ENCODE measurements at places on chromosomes 4 and X. TPM values are rescaled to one million over a fixed set of nuclear protein-coding genes. Genes with fewer than 3 reads are reported as not detected.

GRCh38 chr4:103008875-103009729, 10.4 kb downstream of the SLC9B1 start:
- DNase-seq, result peak; percentile 81

DNA sequence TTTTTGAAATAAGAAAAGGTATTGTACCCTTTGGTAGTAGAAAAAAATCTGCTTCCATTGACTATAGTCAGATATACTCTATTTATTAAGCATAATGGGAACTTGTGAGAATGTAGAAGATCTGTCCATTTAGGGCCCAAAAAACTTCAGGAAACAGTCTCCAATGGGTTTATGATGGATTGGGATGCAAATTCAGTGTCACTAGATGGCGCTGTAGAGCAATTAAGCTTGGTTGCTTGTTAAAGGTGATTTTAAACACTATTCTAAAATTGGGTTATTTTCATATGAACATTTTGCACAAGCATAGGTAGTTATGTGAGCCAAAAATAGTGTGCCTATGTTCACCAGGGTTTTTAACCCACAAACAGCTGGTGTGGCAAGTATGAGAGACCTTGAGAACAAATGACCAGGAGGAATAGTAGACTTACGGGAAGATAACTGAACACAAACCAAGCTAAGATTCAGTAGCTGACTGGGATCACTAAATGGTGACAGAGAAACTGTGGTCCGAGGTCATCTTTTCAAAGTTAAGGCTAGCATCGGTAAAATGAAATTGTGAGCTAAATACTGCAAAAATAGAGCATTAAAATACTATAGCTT, 80.3 kb upstream of the LSM6 start:
- peak; percentile 11 for DNase-seq

The RADX gene
- total RNA-seq, result 1.2 TPM

GRCh38 chrX:131977619-131978018, 45.5 kb upstream of the STK26 start:
- DNase-seq, result no peak

GRCh38 chr4:13562876-13563275, 18.6 kb upstream of the NKX3-2 start:
- DNase-seq, result no peak

The MAPK10 gene
- total RNA-seq, result 3.7 TPM

DNA sequence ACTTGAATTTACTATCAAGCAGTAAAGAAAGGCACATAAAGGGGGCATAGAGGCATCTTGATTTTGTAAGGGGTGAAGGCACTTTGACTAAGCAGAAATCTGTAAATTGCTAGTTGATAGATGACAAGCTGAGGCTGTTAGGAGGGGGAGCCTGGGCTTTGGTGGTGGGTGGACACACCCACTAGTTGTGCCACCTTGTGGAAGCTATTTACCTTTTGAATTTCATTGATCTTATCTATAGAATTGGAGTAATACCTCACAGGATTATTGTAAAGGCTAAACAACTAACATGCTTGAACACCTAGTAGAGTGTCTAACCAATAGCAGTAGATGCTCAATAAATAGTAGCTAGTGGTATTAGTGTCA, 142.8 kb upstream of the KCNIP4 start:
- DNase-seq, result no peak

DNA sequence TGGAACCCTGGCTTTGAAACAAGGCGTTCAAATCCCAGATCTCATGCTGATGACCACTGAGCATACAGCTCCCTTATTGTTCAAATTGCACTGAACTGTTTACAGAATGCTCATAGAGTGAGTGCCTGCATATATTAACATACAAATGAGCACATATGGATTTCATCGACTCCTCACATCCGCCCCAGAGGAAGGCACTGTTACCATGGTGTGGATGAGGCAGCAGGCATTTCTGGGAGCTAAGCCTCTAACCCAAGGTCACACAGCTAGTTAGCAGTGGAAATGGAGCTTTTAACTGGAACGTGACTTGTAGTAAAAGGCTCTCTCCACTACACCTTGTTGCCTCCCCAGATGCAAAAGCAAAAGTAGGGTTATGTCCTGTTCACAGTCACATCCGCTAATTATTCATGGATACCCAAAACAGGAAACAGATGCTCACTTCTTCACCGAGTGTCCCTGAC, 289.7 kb downstream of the STK32B start:
- DNase-seq, result no peak

The PAGE4 gene
- 0.80 TPM for total RNA-seq

The CFAP99 gene
- 0.19 TPM for total RNA-seq

The BRS3 gene
- 0.05 TPM for total RNA-seq

GRCh38 chr4:176270669-176271068, 1.6 kb upstream of the ASB5 start:
- no peak for DNase-seq

DNA sequence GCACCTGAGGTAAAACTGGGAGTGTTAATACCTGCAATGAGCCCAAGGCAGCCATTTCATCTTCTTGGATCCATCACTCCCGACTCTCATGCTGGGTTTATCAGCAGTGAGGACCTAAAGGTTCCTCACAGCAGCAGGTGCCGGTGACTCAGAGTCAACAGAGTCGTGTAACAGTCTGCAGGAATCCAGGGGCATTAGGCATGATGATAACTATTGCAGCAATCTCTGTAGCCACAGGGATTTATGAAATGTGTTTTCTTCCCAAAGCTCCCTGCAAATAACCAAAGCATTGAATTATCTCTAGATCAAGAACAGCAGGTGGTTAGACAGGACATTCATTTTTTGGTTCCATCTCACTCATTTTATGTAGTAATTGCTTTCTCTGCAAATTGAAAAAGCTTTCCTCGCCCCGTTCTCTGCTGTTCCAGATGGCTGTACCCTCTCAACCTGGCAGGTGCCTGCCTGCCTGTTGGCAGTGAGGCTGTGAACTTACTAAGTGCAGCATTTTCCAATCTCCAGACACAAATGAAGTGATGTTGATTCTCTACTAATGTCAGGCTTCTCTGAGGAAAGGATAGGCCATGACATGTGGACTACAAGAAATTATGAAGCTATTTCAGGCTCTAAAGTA, 48.1 kb upstream of the TSPAN7 start:
- no peak for DNase-seq

DNA sequence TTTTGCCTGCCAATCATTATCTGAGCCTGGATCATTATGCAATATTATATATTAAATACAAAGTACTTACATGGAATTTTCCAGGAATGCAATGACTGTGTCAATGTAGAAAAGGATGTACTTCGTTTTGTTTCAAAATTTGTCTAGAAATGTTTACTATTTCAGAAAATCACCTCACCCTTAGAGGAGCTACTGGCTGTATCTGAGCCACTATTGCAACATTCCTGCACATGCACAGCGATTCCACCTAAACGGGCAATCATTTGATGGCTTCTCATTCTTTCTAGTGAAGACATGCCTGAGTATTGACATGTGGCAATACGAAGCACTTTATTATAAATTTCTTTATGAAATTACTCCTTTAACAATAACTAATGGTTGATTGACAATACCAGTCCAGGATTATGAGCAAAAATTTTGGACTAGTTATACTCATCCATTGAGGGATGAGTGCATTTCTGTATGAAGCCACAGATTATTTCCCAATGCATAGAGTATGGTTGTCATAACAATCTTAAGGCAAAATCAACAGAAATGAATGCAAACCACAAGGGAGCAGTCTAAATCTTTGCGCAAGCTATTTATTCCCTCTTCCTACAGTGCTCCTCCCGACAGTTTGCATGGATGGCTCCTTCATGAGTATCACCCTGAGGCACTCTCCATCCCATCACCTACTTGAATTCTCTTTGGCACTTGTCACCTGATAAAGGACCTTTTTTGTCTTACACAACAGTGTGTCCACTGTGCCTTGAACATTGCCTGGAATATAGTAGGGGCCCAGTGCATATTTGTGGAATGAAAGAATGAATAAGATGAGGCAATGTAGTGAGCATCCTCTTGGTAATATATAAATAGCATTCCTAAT, 35.8 kb upstream of the MMAA start:
- DNase-seq, result no peak

The PCDH11X gene
- 0.14 TPM for total RNA-seq

- no peak for DNase-seq
Measured at GRCh38 chr4:96170198-96170597, 330.3 kb downstream of the PDHA2 start.

The DGKQ gene
- 11.3 TPM for total RNA-seq

The KLKB1 gene
- total RNA-seq, result 0.33 TPM

All from thymus (tissue), 14 donors.